ENCODE measurements at places on chromosomes 13 and 19. TPM values are rescaled to one million over a fixed set of nuclear protein-coding genes. Genes with fewer than 3 reads are reported as not detected.

- DNase-seq: no peak
These were observed 14.7 kb upstream of the SHKBP1 start for GRCh38 chr19:40561947-40562346.

UGGT2 gene
- total RNA-seq: 40.1 TPM

- no peak for DNase-seq
These were observed 2.1 kb upstream of the CA11 start for GRCh38 chr19:48648134-48648533.

DNA sequence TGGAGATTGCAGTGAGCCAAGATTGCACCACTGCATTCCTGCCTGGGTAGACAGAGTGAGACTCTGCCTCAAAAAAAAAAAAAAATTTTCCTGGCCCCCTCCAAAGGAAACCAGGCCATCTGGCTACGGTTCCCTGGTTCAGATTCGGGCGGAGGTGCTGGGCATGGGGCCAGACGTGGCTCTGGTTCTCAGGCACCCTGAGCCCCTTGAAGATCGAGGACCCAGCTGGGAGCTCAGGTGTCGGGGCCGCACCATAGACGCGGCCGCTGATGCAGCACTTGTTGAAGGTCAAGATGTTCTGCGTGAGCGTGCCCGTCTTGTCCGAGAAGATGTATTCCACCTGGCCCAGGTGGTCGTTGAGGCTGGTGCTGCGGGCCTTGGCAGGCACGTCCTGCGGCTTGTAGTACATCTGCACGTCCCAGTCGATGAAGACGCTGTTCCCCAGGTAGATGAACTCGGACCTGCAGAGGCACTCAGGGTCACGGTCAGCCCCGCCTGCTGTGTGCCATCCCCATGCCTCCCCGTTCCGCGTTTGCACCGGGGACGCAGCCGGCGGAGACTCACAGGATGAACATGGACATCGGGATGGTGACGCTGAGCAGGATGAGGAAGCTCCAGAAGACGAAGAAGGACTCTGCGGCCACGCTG is 12.3 kb downstream of the ATP8B3 start:
- no peak for DNase-seq

- no peak for DNase-seq
These were observed 70.5 kb downstream of the ZNF568 start for GRCh38 chr19:36986601-36987000.

DNA sequence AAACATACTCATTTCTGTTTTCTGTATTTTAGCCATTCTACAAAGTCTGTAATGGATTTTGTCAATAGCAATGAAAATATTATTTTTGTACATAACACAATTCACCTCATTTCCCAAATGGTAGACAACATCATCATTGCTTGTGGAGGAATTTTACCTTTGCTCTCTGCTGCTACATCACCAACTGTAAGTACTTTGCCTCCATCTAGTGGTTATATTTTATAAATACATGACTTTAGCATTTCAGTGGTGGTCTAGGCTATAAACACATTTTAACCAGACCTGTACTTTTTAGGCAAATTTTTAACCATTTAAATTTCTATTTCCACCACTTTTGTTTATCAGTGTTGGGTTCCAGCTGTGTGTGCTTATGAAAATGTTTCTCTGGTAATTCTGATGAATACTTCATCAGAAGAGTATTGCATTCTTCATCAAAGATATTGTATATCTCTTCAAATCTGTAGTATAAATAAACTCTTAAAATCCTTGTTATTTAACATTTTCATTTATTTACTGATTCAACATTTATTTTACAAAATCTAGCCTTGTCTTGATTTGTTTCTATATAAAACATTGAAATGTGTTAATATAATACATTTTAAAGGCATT is 222.4 kb downstream of the NBEA start:
- peak; percentile 27 for DNase-seq
